ENCODE measurements at places on chromosomes 12 and 14.

GRCh38 chr14:100067971-100068959 is 3.0 kb downstream of the EVL start:
- no peak for DNase-seq

- no peak for DNase-seq
Observed at GRCh38 chr12:13371797-13372196, 175.3 kb downstream of the EMP1 start.

GRCh38 chr12:94756789-94757188 is 106.4 kb upstream of the TMCC3 start:
- no peak for DNase-seq

GRCh38 chr12:49671031-49671765 is 36.0 kb downstream of the FMNL3 start:
- DNase-seq = no peak

DNA sequence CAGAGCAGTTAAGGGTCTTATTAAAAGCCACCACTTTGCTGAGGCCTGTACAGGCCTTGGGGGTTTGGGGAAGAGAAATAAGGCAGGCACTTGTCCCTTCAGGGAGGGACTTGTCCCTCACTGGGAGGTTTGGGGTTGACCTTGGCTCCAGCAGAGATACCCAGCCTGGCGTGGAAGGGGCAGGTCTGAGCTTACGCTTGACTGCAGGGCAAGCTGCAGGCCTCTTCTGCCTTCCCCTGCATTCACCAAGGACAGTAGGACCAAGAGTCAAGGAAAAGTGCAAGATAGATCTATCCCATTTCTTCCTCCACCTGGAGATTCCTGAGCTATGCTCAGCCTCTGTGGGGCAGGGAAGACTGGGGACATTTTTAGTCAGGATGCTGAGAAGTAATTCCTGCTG is 154.3 kb downstream of the SMOC1 start:
- no peak for DNase-seq
